Activated CD4-positive, alpha-beta T cell treated with anti-CD3 and anti-CD28 coated beads for 1 hour (primary cell): ENCODE measurements at places on chromosomes 2 and 18.

DNA sequence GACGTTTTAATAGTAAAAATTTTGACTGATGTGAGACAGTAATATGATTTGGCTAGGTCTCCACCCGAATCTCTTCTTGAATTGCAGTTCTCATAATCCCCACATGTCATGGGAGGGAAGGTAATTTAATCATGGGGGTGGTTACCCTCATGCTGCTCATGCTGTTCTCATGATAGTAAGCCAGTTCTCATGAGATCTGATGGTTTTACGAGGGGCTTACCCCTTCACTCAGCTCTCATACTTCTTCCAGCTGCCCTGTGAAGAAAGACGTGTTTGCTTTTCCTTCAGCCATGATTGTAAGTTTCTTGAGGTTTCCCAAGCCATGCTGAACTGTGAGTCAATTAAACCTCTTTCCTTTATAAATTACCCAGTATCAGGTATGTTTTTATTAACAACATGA lies 327.0 kb upstream of the CDH7 start:
- DNase-seq: no peak

GRCh38 chr18:52694804-52695203 lies 354.8 kb downstream of the DCC start:
- DNase-seq: no peak

DNA sequence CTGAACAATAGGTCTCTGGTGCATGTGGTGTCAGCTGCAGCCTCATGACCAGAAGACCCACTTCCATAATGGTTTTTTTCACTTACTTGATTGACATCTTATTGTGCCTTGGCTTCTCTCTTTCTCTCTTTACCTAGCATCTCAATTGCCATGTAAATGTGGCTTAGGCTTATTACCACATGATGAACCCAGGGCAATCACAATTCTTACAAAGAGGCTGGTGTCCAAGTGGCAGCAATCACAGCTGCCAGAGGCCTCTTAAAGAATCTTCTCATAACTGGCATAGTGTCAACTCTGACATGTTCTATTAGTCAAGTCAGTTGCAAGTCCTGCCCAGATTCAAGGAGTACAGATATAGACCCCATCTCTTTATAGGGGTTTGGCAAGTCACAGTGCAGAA lies 1224.8 kb downstream of the SUCLG1 start:
- DNase-seq: no peak

- DNase-seq: no peak
Observed at GRCh38 chr2:14524041-14524802, 108.3 kb upstream of the LRATD1 start.

DNA sequence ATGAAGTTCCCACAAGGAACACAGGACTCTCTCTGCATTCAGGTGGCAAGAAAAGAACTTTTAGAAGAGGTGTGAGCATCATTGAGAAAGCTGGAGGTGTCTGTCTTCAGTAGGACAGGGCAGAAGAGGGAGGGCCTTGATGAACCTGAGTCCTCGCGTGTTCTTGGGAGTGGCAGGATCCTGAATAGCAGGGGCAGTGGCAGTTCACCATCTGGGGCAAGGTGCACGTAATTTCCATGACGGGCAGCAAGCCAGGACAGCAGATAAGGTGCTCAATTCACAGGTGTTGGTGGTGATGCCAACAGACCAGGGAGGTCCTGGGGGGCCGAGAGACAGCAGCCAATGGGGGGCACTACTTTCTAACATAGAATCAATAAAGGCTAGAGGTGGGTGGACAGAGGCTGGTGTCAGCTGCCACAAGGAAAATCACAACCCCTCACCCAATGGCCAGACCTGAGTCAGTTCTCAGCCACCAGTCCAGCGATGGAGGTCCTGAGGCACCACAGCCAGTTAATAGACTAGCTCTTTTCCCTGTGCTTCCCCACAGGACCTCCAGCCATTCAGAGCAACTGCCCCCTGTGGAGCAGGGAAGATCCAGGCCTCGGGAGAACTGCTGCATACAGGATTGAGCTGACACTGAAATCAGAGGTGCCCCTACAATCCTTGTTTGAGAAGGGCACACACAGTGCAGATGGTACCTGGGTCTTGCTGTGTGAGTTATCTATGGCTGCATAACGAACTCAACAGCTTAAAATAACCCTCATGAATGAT lies 10.9 kb upstream of the HDAC4 start:
- DNase-seq: no peak

GRCh38 chr2:118321432-118322105 lies 233.3 kb downstream of the INSIG2 start:
- no peak for DNase-seq

GRCh38 chr2:113901943-113902342 lies 12.1 kb downstream of the ACTR3 start:
- DNase-seq: no peak

DNA sequence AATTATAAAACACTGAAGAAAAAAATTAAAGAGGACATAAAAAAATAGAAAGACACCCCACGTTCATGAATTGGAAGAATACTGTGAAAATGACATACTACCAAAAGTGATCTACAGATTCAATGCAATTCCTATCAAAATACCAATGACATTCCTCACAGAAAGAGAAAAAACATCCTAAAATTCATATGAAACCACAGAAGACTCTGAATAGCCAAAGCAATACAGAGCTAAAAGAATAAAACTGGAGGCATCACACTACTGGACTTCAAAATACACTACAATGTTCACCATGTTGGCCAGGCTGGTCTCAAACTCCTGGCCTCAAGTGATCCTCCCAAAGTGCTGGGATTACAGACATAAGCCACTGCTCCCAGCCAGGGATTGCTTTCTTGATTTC lies 56.3 kb downstream of the TLK1 start:
- no peak for DNase-seq

DNA sequence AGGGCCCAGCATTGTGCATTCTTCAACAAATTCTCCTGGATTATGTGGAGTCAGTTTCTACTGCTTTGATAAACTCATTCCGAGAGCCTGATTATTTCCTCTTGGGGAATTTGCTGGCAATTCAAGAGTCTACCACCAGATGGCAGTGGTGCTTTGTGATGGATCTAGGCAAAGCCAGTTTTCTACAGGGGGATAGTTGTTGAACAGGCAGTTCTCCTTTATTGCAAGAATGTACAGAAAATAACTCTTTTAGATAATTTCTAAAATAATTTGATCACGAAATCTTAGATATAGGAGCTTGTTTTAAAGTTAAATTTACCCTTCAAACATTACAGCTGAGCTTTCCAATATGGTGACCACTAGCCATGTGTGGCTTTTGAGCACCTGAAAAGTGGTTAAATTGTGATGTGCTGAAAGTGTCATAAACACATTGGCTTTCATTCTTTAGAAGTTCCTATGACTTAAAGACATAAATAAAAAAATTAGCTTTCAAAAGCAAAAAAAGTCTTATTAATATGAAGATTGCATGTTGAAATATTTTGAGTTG lies 66.7 kb upstream of the HAAO start:
- peak; percentile 28 for DNase-seq

GRCh38 chr2:229235131-229235914 lies 35.8 kb downstream of the PID1 start:
- no peak for DNase-seq

DNA sequence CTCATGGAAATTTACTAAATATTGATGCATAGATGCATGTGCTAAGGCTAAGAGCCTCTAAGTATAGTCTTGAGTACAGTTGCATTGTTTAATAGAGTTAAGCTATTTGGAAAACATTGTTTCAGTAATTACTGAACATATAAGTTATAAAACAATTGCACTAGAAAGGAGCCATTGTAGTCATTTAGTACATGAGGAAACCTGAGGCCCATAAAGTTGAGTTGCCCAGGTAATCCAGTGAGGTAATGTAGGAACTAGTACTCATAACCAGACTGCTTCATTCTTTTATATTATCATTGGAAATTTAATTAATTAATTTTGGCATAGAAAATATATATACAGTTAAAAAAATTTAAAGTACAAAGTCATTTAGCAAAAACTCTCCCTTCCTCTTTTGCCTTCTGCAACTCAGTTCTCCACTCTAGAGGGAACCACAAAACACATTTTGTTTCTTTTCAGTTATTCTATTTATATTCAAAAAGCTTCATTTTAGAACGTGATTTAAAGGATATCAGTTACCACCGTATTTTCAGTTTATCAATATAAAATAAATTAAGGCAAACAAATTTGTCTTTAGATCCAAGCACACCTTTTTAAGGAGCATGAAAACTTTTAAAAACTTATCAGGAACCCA lies 27.8 kb upstream of the TBR1 start:
- DNase-seq: no peak

- no peak for DNase-seq
Observed at GRCh38 chr2:231360881-231361371, 34.6 kb upstream of the B3GNT7 start.

GRCh38 chr2:25042321-25043240 lies 705 bp downstream of the EFR3B start:
- no peak for DNase-seq

- DNase-seq: no peak
Observed at GRCh38 chr2:162480067-162480466, 136.1 kb downstream of the GCA start.

DNA sequence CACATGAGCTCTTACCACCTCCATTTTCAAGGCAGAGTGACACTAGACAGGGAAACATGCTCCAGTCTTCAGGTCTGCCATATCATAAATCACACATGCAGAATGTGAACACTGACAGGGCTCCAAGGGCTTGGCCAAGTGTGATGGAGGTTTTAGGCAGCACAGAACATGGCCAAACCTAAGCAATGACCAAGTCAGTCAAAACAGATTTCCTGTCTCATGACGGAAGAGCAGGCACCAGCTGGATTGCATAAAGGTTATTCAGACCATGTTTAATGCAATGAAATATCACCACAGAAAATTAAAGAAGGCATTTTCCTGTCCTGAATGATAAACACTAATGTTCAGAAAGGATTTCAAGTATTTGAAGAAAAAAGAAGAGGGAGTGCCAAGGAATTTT lies 72.5 kb downstream of the SUMO1 start:
- DNase-seq: no peak
